ENCODE measurements at places on chromosomes 12 and 14.

DNA sequence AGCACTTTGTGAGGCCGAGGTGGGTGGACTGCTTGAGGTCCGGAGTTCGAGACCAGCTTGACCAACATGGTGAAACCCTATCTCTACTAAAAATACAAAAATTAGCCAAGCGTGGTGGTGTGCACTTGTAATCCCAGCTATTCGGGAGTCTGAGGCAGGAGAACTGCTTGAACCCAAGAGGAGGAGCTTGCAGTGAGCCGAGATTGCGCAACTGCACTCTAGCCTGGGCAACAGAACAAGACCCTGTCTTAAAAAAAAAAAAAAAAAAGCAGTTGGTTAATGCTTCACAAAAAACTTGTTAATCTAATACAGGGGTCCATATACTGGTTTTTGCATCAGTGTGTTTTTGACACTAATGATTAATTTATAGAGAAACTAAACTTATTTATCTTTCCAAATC is 18.5 kb upstream of the SLC7A8 start:
- DNase-seq, result no peak

- DNase-seq, result no peak
Observed at GRCh38 chr12:93167331-93167730, 210.4 kb upstream of the NUDT4 start.

DNA sequence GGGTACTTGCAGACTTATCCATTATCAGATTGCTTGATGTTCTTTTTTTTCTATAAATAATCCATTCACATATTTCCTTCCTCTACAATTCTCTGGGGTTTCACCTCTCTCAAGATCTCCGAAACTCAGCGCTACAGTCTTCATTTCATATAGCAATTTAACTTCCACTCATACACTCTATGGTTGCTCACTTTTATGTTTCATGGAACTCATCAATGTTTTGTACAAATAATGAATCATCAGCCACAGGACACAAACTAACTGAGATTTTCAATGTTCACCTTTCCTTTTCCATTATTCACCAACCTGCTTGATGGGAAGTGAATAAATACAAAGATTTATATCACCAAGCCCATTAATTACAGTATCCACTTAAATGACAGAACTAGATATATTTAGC is 534.7 kb downstream of the LRFN5 start:
- no peak for DNase-seq

GRCh38 chr12:132067182-132067581 is 76.9 kb downstream of the DDX51 start:
- DNase-seq, result no peak
